ENCODE measurements at places on chromosomes 1 and 21.

DNA sequence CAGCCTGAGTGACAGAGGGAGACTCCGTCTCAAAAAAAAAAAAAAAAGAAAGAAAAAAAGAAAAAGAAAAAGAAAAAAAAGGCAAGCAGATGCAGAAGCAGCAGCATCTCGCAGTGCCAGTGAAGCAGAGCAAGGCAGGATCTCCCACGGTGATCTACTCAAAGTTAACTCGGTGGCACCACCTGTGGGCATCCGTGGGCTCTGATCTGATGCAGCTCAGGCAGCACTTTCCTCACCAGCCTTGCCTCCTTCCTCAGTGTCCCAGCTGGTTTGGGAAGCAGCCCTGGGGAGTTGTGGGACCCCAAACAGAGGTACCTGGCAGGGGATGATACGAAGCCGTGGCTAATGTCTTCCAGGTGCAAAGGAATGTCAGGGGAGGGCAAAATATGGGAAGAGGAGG lies 104.3 kb upstream of the KRTAP19-8 start:
- no peaks in the 10 kb centered on the region for H3K27me3 ChIP-seq
- H3K4me3 ChIP-seq: no peak overlapping the region
- peaks cover 7% of the 10 kb centered on the region for H3K36me3 ChIP-seq
- no peak overlapping the region for H3K27ac ChIP-seq

- H3K27me3 ChIP-seq: no peaks in the 10 kb centered on the region
- H3K36me3 ChIP-seq: peaks cover 18% of the 10 kb centered on the region
- H3K4me3 ChIP-seq: no peak overlapping the region
Measured at GRCh38 chr1:27300341-27301051, 21.5 kb upstream of the TMEM222 start.

- peaks cover 14% of the 10 kb centered on the region for H3K4me1 ChIP-seq
- no peak overlapping the region for H3K27ac ChIP-seq
- H3K27me3 ChIP-seq: no peaks in the 10 kb centered on the region
- peak; percentile 98 for DNase-seq
- no peak overlapping the region for H3K4me3 ChIP-seq
Measured at GRCh38 chr1:225746361-225747179, 31.1 kb upstream of the SRP9 start.

- H3K4me3 ChIP-seq: no peak overlapping the region
- DNase-seq: no peak
- H3K4me1 ChIP-seq: peaks cover 8% of the 10 kb centered on the region
- no peaks in the 10 kb centered on the region for H3K27me3 ChIP-seq
Measured at GRCh38 chr1:44576456-44577150, 97.7 kb downstream of the TMEM53 start.

- DNase-seq: no peak
- no peak overlapping the region for H3K4me3 ChIP-seq
- H3K4me1 ChIP-seq: no peaks in the 10 kb centered on the region
Measured at GRCh38 chr1:96425382-96426129, 296.0 kb upstream of the PTBP2 start.

DNA sequence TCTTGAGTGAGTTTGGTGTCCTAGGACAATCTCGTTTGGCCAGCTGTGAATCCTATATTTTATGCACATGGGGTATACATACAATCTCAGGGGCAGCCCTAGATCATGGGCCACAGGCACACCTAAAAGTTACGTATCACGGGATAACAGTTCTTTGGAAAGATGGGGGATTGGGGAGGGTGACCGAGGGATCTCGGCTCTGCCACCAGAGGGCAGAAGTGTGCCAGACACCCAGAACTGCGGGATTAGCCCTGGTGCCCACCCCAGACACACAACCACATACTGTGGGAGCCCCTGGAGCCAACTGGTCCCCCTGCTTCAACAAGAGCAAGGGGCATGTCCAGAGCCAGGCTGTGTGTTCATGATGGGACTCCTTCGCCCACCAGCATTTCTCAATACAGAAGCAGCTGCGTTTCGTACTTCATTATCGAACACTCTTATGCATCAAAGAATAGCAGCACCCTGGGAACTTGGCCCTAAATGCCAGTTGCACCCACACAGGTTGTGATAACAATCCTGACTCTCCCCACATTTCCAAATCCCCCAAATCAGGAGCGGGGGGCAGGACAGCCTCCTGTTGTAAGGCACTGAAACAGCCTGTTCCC lies 37.4 kb downstream of the TMCO4 start:
- DNase-seq: peak; percentile 88
- no peak overlapping the region for H3K4me3 ChIP-seq
- H3K27me3 ChIP-seq: no peaks in the 10 kb centered on the region
- no peak overlapping the region for H3K27ac ChIP-seq

- peak within 1 kb of the TSS; percentile 97 for H3K4me3 ChIP-seq
- H3K27ac ChIP-seq: peak within 1 kb of the TSS; percentile 50
- no peaks in the 10 kb centered on the region for H3K27me3 ChIP-seq
- peaks cover 26% of the 10 kb centered on the region for H3K36me3 ChIP-seq
Measured at GRCh38 chr1:156727926-156728598, at the start of gene METTL25B. METTL25B (plus strand) TSS chr1:156728469; CDS start chr1:156729105, 636 bp downstream.

GRCh38 chr1:107867422-107867821 lies 97.6 kb downstream of the VAV3 start:
- no peaks in the 10 kb centered on the region for H3K27me3 ChIP-seq
- H3K4me1 ChIP-seq: peaks cover 8% of the 10 kb centered on the region
- no peaks in the 10 kb centered on the region for H3K36me3 ChIP-seq
- H3K4me3 ChIP-seq: no peak overlapping the region
- peak; percentile 88 for DNase-seq

- H3K4me1 ChIP-seq: no peaks in the 10 kb centered on the region
- H3K27ac ChIP-seq: no peak overlapping the region
- peak overlapping the region; percentile 84 for H3K4me3 ChIP-seq
- peak; percentile 84 for DNase-seq
- no peaks in the 10 kb centered on the region for H3K36me3 ChIP-seq
- peaks cover 6% of the 10 kb centered on the region for H3K27me3 ChIP-seq
Measured at GRCh38 chr1:148333875-148334338, 149.2 kb downstream of the PPIAL4G start.

DNA sequence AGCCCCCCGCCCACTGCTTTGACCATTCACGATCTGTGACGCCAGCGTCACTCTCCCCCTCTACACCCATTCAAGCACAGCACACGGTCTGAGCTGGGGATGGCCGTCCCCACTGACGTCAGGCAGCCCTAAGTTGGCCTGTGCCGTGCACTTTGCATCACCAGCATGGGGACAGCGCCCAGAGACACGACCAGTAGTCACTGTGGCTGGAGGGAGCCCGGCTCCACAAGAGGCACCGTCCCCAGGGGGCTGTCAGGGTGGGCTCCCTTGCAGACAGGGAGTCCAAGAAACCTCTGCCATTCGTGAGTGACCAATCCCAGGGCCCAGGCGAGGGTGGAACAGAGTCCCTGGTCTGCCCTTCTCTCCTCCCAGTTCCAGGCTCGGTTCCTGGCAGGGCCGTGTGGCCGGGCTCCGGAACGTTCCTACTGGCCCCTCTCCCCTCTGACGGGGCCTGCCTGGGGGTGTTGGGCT lies 2.3 kb downstream of the KRTAP10-8 start:
- no peak overlapping the region for H3K27ac ChIP-seq
- H3K4me3 ChIP-seq: no peak overlapping the region
- no peaks in the 10 kb centered on the region for H3K36me3 ChIP-seq
- no peaks in the 10 kb centered on the region for H3K4me1 ChIP-seq

Measured in endodermal cell (in vitro differentiated cells).